LHCN-M2 (cell line): ENCODE measurements at places on chromosomes 7 and 10.
A peak's percentile ranks its signal among the peaks of the same experiment; 100 is the strongest.

- peak; percentile 97 for DNase-seq
Measured at GRCh38 chr7:126700807-126701604, 551.7 kb downstream of the GRM8 start.

DNA sequence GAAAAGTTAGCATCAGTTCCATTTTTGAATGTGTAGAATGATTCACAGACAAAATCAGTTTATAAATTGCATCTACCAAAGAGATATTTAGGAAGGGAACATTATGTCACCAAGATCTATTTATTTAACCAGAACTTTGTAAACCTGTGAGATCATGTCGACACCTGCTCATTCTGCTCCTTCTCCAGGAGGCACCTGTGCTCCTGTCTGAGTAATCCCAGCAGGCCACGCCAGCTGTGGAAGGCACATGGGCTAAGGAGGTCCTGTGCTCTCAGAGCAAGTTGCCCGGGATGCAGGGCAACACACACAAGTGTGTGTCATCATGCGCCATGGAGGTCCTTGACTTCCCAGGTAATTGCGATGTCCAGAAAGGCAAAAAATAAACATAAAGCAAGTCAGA lies 45.5 kb upstream of the ADARB2 start:
- DNase-seq: no peak

- peak; percentile 5 for DNase-seq
Measured at GRCh38 chr10:122445469-122445868, 9.0 kb upstream of the ARMS2 start.

DNA sequence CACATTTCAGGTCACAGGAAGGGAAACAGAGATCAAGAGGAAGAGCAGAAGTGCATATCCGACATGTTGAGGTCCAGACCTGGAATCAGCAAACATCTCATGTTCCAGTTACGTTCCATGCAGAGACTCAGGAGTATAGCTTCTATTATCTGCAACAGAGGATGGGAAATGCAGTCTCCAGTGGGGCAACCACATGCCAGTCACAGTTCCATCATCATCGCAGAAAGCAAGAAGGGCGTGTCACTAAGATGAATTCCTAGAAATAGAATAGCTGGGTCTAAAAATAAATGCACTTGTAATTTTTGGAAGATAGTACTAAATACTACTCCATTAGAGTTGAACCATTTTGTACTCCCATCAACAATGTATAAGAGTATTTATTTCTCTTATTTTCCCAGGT lies 133.2 kb upstream of the MDFIC start:
- no peak for DNase-seq

GRCh38 chr7:101168412-101169049 lies 3.2 kb upstream of the VGF start:
- DNase-seq: no peak

GRCh38 chr10:42875388-42875755 lies 92.8 kb downstream of the BMS1 start:
- DNase-seq: no peak

DNA sequence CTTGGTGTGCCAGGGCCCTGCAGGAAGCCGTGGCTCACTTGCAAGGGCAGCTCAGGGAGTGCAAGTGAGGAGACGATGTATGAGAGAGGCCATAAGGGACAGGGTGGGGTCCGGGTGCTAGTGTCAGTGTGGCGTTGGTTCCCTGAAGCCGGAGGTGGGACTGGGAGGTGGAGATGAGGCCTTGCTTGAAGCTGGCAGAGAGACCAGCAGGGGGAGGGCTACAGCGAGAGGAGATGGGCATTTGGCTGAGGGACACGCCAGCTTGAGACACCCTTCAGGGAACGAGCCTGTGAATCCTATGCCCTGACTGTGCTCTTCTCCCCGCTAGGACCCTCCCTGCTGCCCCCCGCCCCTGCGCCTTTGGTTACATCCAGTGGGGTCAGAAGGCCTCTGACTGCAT lies 529.1 kb downstream of the TCERG1L start:
- no peak for DNase-seq

- DNase-seq: no peak
Measured at GRCh38 chr10:132058111-132058745, 7.5 kb upstream of the JAKMIP3 start.

GRCh38 chr10:3502673-3503072 lies 282.3 kb downstream of the KLF6 start:
- no peak for DNase-seq

- DNase-seq: no peak
Measured at GRCh38 chr7:673681-674453, 52.6 kb upstream of the DNAAF5 start.
